BJ (cell line): ENCODE measurements at places on chromosomes 5 and 9.

DNA sequence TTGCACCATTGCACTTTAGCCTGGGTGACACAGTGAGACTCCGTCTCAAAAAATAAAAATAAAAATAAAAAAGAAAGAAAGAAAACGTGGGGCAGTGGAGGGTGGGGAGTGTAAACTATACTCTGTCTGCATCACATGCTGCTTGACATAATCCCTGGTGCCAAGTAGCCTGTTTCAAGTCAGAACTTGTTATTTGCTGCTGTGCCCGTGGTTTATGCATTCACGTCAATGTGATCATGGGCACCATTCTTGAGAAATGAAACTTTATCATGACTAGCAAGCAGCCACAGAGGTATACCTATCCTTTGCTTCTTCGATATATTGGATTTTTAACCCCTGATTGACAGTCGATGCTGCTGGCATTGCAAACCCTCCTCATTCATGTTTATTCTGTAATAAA is 4.1 kb upstream of the SMU1 start:
- DNase-seq = no peak

GRCh38 chr9:72351538-72352453 is 13.2 kb downstream of the ZFAND5 start:
- no peak for DNase-seq

GRCh38 chr5:174852143-174852542 is 127.8 kb downstream of the MSX2 start:
- DNase-seq = no peak

- peak; percentile 83 for DNase-seq
These were observed 16.1 kb upstream of the RAI14 start for GRCh38 chr5:34639852-34640626.

DNA sequence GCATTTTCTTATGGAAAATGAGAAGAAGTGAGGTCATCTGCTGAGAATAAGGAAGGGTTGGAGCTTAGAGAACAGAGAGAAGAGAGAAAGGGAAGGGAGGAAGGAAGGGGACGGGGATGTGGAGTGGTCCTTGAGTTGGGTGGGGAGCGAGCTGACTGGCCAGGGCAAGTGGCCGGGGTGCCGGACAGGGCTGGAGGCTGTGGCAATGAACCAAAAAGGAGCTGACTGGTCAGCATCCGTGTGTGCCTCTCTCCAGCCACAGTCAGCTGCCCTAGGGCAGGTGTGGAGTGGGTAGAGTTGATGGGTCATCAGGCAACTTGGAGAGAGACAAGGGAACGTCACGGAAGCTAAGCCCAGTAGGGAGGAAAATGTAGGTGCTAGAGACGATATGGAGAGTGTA is 234.9 kb upstream of the DAP start:
- DNase-seq = no peak

- no peak for DNase-seq
These were observed 3.2 kb upstream of the ANXA1 start for GRCh38 chr9:73148447-73148937.

- DNase-seq = no peak
These were observed 199.5 kb upstream of the CLINT1 start for GRCh38 chr5:158058208-158059120.

GRCh38 chr9:134939080-134939733 is 21.5 kb upstream of the FCN1 start:
- no peak for DNase-seq

DNA sequence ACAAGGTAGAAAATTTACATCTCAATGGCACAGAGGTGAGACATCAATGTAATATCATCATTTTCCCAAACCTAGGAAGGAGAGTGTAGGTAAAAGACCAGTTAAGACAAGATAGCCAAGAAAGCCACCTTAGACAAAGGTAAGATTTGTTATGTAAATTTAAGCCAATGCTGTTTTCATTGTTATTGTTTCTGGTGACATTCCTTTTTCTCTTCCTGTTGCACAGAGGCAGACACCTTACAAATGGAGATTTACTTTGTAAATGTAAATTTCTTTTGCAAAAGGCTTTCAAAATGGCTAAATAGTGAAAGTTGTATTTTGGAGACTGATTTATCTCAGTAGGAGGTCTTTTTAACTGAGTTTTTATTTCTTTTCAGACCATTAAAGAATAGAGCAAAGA is 159.1 kb downstream of the YIPF5 start:
- DNase-seq = no peak
